Activated T-helper 17 cell treated with anti-CD3 and anti-CD28 coated beads, Interleukin-2, amount 50 U/mL, for 72 hours (primary cell): ENCODE measurements at places on chromosomes 3 and 15. TPM values are rescaled to one million over a fixed set of nuclear protein-coding genes. Genes with fewer than 3 reads are reported as not detected.
A peak's percentile ranks its signal among the peaks of the same experiment; 100 is the strongest.

DNA sequence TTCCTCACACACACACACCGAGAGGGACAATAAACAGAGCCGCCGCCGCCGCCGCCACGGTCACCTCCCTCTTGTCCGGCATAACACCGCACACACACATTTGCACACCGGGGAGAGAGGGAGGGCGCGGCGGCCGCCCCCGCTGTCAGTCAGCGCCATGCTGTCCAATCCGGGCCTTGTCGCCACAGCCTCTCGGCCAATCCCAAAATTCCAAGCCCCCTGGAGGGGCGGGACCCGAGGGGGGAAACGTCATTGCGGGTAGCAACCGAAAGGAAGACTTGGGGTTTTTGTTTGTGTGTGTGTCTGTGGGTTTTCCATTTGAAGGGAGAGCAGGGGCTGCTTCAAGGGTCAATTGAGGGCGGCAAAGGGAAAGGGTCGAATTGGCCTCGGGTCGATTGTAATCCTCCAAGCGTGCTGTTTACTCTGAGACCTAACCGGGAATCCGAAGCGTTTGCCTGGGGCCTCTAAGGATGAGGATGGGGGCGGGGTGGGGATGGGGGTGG is at the start of gene TOP2B:
Gene TOP2B, minus strand, starts transcription at position 96 of the 503 bp plus-strand sequence. CDS start 610 bp downstream, outside the sequence.
- ATAC-seq, result peak; percentile 93

GRCh38 chr3:47578119-47578632 is 489 bp downstream of the CSPG5 start:
- ATAC-seq, result peak; percentile 78

GRCh38 chr3:182309120-182309519 is 484.2 kb upstream of the ATP11B start:
- no peak for ATAC-seq

- no peak for ATAC-seq
Measured at GRCh38 chr3:195595785-195596531, 12.2 kb upstream of the APOD start.

DNA sequence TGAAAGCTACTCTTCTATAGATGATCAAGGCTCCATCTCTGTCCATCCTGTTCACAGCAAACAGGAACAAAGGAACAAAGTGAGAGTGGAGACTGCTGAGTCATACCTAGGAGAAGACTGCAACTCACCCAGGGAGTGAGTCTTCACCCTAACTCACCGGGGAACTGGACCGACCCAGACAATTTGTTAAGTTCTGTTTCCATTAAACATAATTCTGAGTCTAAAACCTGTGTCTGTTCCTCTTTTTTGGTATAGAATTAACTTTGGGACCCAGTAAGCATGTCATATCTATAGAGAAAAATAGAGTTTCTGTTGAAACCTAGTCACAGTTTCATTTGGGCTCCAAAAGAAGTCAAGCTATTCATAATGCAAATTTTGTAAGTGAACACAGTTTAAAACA is 21.6 kb downstream of the CCDC80 start:
- ATAC-seq, result no peak

DNA sequence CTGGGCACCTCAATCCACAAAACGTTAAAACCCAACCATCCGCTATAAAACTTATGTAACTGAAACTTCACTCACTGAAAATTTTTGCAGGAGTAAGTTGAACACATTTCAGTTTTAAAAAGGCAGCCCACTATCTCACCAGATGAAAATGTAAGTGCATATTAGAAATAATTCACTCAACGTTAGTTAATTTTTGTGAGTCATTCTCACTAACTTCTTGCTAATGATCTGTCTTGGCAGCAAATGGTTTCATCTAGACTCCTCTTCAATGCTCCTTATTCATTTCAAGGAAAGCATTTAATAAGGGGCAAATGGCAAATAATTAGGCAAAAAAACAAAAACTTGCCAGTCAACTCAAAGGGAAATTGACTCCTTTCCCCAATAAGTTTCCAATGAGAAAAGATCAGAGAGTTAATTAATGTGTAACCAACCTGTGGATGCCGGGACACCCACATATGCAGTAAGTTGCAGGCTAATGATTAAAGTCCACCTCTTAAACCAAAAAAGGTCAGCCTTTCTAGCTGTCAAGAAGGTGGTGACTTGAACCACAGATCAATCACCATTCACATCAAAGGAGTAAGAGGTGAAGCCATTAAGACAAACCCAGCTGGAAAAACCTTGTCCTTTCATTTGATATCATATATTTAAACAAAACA is 22.9 kb upstream of the PRICKLE2 start:
- no peak for ATAC-seq

The APOD gene
- 4.2 TPM for total RNA-seq

The MAP1A gene
- total RNA-seq, result 1.7 TPM

The CSPG5 gene
- total RNA-seq, result 0.79 TPM

The ECE2 gene
- not detected for total RNA-seq
